ENCODE measurements at places on chromosomes 4 and X. TPM values are rescaled to one million over a fixed set of nuclear protein-coding genes. Genes with fewer than 3 reads are reported as not detected.

The RPS6KA6 gene
- total RNA-seq = 0.12 TPM

The GPR50 gene
- not detected for total RNA-seq

The OTC gene
- total RNA-seq = not detected

The CPLX1 gene
- total RNA-seq = 0.50 TPM

The FGA gene
- not detected for total RNA-seq

The PPP3CA gene
- total RNA-seq = 7.6 TPM

Measured in activated CD4-positive, alpha-beta T cell treated with anti-CD3 and anti-CD28 coated beads for 36 hours (primary cell).